ENCODE measurements at places on chromosomes 3 and 15.

DNA sequence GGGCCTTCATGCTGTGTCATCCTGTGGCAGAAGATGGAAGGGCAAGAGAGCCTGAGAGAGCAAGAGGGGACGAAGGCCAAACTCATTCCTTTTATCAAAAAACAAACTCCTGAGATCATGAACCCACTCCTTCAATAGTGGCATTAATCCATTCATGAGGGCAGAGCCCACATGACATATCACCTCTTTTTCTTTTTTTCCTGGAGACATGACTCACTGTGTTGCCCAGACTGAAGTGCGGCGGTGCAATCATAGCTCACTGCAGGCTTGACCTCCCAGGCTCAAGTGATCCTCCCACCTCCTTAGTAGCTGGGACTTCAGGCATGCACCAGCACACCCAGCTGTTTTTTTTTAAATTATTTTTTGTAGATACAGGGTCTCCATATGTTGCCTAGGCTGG lies 92.0 kb upstream of the RNU6-1 start:
- no peak for DNase-seq

DNA sequence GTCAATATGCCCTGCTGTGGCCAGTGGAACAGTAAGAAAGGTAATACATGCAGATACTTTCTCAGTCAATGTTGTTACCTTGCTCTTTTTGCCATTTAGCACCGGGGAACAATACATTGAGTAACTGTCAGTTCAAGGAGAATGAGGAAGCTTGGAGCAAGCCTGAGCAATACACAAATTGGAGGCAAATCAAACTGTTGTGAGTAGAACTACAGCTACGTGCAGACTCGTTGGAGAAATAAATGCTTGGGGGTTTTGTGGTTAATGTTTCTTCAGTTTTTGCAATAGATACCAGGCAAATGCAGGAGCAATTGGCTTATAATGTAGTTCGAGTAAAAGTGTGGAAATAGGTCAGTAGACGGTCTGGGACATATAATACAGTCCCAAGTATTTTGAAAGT lies 587.3 kb upstream of the ROBO1 start:
- DNase-seq, result no peak

DNA sequence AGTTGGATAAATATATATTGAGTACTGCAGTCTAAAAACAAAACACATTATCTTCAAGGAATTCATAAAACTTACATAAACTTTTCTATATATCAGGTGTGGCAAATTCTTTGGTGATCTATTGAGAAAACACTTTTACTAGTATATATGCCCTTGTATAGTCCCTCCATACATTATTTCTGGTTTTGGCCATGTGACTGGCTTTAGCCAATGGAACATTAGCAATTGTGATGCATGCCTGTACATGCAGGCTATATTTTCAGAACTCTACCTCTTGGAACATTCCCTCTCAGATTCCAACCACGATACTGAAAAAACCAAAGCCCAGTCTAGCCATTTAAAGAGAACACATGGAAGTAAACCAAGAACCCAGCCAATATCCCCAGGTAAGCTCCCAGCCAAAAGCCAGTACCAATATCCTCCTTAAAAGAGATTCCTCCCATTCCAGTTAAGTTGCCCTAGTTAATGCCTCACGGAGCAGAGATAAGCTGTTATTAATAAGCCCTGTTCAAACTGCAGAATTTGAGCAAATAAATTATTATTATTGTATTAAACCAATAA lies 152.8 kb downstream of the NEK10 start:
- DNase-seq, result no peak

- DNase-seq, result no peak
These were observed 67.6 kb downstream of the GOLIM4 start for GRCh38 chr3:168028086-168028485.

DNA sequence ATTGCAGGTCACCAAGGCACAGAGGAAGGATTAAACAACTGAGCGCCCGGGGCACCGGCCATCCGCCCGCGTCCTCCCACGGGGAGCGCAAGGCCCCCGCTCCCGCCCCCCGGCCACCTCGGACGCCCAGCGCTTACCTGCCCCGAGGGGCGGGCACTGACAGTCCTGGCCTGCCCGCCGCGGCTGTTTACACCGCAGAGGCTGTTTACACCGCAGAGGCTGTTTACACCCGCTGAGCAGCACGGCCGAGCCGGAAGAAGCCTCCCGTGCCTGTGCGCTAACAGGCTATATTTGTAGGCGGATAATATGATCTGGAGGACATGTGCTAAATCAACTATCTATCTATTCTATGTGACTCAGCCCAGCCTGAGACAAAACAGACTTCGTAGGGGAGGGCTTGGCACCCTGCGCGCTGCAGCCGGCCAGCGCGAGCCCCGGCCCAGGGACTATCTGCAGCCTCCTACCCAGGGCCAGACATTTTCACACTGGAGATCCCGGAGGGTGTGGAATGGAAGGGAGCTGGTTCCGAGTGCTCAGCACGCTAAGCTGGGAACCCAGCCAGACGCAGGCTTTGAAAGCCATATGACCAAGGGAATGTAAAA lies at the start of gene LRRC2:
LRRC2 (minus strand) TSS at position 263 of the 602 bp plus-strand sequence. CDS start 14,711 bp downstream, outside the sequence.
- no peak for DNase-seq

DNA sequence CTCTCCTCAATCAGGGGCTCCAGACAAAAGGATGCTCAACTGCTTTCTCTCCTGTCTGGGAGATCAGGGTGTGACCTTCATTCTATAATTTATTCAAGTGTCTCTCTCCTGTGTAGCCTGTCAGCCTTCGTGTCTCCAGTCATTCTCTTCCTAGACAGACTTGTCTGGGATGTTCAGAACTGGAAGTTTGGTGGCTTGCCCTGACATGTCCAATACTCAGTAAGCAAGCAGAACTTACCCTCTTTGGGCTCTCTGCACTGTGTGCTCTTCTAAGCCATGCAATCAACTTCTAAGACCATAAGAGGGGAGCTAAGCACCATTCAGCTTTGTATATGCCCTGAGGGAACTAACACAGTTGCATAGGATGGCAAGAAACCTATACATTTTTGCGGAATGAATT lies 14.1 kb downstream of the ACKR2 start:
- DNase-seq, result no peak

DNA sequence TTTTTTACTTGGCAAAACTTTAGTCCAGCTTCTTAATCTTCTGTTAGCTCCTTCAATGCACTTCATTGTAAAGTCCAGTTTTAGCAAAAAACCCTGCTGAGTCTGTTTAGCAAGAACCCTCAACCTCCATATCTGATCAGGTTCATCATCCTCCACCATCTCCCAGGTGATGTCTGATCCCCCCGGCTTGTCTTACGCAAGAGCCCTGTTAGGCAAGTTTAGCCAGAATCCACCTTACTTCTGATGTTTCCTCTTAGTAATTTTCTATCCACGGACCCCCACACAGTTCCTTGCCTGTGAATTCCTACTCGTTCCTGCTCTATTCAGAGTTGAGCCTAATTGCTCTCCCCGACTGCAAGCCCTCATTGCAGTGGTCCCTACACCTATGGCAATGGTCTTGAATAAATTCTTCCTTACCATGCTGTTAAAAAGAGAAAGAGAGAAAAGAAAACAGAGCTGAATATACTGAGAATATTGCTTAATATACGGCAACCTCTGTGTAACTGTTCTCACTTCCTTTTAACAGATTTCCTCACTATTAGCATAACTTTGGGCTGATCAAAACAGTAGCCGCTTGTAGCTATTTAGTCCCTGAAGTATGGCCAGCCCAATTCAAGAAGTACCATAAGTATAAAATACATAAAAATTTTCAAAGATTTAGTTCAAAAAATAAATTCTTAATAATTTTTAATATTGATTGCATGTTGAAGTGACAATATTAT lies 78.7 kb upstream of the MME start:
- DNase-seq, result no peak

DNA sequence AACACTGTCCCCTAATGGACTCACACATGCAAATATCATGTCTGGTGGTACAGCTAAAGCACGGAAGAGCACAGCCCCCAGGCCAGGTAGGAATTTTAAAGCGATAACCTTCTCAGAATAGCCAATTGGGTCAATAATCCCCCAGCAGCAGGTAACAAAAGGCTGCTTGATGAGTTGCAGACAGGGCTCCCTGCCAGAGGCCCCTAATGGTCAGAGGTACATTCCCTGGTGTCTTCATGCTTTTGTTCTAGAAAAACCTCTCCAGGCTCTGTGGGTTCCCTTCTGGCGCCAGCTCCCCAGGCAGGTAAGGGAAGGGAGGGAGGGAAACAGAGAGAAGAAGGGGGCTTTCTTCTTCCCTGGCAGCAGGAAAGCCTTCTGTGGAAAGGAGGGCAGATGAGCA lies 43.4 kb upstream of the PRTG start:
- no peak for DNase-seq

DNA sequence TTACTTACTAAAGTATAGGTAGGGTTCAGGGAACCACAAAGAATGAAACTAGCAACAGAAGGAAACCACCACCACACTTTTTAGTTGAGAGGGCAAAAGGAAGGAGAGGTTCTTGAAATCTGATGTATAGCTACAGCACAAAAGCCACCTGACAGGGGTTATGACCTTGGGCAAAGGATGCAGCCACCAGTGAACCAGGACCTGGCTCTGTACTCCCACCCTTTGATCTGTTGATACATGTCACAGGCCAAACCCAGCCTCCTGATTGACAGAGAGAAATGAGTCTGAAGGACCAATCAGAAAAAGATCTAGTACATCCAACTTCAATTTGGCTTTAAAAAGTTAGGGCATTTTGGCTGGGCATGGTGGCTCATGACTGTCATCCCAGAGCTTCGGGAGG lies 20.0 kb upstream of the BLM start:
- no peak for DNase-seq

DNA sequence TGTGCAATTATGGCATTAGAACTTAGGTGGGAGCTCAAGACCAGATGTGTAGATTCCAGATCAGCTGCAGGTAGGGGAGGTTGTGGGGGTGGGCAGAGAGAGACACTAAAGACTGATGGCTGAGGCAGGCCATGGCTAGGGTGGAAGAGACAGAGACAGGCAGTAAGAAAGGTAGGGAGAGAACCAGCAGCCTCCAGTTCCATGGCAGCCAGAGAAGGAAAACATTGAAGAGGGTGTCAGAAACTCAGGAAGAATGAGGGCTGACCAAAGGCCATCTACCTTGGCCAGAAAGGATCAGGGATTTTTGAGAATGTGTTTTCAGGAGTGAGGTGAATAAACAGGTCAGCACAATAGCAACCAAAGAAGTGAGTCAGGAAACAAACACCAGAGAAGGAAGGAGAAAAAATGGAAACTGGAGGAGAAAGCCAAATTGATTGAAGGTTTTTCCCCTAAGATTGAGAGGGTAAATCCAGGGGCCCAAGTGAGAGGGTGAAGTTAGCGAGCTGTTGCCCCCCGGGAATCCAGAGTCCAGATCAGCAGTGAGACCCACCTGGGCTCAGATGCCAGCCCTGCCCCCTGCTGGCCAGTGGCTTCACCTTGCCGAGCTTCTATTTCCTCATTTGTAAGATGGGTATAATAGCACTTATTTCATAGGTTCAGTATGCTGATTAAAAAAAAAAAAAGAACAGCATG lies 41.0 kb downstream of the ABHD2 start:
- peak; percentile 39 for DNase-seq

GRCh38 chr3:46936733-46937250 lies 39.8 kb downstream of the CCDC12 start:
- no peak for DNase-seq

DNA sequence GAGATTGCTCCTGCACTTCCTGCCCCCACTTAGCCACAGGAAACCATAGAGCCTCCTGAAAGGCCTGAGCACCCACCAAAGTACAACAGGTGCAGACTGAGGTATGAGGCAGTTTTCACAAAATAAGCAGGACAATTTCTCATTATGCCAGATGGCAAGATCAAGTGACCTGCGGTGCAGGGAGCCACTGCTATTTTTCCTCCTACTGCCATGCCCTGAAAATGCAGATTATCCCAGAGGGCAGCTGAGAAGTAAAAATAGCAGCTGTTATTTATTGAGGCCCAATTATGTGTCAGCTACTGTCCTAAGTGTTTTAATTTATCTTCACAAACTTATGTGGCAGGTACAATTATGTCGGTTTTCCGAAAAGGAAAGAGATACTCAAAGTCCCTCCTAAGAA lies 209.5 kb upstream of the ST8SIA2 start:
- no peak for DNase-seq

DNA sequence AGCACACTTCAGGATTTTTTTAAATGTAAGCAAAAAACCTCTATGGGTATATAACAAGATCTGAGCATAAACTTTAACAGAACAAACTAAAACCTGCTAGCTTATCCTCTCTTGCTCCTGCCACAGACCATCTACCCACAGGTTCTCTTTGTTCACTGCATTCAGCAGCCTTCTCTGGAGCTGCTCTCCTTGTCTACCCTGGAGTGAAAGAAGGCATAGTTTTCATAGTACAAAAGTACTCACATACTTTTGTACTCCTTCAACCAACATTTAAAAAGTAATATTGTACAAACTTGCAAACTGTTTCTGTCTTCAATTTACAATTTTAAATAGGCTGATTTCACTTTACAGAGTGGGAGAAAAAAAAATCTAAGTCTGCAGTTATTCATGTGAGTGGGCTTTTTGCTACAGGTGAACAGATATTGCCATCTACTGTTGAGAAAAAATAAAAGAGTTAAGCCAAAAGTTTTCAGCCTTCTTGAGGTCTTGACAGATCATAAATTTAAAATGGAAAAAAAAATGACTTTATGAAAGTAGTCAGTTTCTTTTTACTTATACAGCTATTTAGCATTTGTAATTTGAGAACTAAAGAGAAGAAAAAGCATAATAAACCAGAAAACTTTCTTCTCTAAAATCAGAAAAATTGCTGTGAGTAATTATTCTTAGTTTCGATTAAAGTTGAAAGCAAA lies 20.4 kb downstream of the TERC start:
- no peak for DNase-seq

DNA sequence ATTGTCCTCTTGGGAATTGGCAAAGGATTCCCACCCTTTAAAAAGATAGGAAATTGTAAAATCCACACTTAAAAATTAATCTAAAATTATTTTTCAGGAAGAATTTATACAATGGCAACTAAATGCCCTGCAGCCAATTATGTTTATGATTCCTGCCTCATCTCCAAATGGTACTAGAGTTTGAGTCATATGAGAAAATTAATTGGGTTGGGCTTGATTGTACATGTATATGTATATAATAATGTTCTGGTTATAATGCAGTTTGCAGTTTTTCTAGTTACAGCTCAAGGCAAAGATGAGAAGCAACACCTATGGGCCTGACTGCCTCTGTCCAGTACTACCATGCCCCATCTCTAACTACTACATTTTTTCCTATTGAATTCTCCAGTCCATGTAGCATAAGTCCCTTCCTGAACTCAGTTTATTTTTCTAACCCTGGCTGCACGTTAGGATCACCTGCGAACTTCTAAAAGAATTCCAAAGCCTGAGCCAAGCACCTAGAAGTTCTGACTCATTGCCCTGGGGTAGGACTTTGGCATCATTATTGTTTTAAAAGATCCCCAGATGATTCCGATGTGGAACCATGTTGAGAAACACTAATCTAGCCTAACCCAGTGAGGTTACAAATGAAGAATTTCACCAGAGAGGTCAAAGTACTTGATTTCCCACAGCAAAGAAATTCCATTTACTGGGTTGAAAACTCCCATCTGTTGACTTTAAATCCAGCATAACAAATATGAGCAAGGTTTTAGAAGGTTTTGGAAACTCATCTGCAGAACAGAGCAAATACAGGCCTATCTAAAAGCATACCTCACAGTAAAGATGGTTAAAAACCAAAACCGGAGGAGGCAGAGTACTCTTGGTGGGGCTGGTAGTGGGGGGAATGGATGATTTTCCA lies 19.4 kb downstream of the TGFBR2 start:
- DNase-seq, result no peak

GRCh38 chr15:27095886-27096624 lies 125.1 kb downstream of the GABRG3 start:
- no peak for DNase-seq

- no peak for DNase-seq
These were observed 1.4 kb upstream of the RAB5A start for GRCh38 chr3:19945534-19945933.

- DNase-seq, result no peak
These were observed 2.9 kb upstream of the NME9 start for GRCh38 chr3:138332472-138333073.

GRCh38 chr3:60064210-60065178 lies 1014.7 kb upstream of the CFAP20DC start:
- DNase-seq, result no peak
